ENCODE measurements at places on chromosomes 3 and 15.

DNA sequence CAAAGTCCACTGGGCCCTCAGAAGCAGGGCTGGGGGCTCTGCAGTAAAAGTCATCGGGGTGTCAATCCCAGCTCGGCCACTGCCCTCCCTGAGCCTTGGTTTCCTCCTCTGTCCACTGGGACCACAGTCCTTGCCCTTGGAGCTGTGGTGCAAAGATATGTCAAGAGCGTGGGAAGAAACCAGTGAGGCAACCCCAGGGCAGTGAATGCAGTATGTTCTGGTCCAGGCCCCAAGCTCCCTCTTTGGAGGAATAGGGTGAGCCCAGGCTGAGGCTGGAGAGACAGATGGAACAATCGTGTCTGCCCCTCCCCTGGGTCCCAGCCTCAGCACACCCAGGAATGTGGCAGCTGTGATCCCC is 779 bp downstream of the GRIP2 start:
- DNase-seq: no peak

DNA sequence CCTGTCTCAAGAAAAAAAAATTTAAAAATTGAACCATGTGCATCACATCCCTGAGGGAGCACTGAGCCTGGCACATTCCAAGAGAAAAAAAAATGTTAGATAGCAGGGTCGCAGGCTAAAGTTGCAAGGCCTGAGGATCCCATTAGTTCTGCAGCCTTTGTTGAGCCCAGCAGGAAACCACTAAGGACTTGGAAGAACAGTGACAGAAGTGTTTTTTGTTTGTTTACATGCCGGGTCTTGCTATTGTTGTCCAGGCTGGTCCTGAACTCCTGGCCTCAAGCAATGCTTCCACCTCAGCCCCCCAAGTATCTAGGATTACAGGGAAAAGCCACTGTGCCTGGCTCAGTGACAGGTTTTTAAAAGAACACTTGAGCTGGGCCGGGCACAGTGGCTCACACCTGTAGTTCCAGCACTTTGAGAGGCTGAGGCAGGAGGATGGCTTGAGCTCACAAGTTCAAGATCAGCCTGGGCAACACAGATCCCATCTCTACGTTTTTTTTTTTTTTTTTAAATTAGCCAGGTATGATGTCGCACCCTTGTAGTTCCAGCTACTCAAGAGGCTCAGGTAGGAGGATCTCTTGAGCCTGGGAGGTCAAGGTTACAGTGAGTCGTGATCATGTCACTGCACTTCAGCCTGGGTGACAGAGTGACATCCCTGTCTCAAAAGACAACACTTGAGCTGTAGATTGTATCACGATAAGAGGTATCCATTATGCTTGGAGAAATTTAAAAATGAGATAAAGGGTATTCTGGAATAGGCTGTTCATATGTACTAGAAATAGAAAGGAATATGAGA is 15.2 kb downstream of the CHAC1 start:
- no peak for DNase-seq

DNA sequence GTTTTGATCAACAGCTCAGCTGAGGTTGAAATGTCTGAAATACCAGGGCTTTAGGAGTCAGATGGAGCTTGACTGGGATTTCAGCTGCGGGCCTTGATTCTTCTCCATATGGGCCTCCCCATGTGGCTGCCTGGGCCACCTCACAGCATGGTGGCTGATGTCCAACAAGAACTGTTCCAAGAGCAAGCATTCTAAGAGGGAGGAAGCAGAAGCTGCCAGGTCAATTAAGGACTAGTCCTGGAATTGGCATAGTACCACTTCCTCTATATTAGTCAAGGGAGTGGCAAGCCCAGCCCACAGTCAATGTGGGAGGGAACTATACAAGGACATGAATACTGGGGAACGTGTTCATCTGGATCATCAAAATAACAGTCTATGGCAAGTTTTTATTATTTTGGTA is 181.7 kb upstream of the ANKRD28 start:
- DNase-seq: no peak

DNA sequence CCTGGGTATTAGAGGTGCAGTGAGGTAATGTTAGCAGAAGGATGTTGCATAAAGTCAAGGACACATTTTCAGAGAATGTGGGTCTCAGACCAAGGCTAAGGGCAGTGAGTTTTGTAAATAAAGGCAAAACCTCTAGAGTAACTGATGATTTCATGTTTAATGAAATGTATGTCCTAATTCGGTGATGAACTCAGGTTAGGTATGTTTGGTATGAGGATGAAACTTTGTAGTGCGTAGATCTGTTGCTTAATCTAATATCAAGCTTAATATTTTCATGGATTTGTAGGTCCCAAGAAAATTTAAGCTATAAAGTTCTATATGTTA is 3.6 kb downstream of the USP50 start:
- no peak for DNase-seq

- DNase-seq: no peak
Observed at GRCh38 chr3:112056451-112056929, 22.0 kb downstream of the TMPRSS7 start.

DNA sequence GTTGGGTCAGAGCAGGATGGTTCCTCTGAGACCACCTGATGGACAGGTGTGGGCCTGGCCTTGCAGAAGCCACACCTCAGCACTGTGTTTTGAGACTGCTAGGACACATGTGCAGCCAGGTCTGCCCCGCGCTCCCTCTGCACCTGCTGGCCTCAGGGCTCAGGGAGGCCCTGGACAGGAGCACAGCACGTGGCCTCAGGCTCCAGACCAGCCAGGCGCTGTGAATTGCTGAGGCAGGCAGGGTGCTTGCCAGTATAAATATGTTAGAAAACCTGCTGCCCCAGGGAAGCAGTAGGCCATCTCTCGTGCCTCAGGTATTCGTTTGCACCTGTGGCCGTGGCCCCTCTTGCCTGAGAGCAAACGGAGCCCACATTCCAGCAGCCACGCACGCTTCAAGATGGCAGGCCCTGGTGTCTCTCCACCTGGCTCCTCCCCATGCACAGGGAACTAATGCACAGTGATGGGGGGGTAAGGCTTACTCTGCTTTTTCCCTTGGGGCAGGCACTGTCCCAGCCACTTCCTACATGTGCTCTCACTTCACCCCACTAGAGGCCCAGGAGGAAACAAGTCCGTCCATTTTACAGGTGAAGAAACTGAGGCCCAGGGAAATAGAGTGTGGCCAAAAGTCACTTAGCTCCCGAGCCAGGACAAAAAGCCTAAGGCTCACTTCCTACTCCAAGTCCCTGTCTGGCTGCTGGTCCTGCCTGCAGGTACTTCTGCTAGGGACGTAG is 20.4 kb downstream of the SEC61A1 start:
- no peak for DNase-seq

GRCh38 chr3:52454938-52455282 is 494 bp upstream of the NISCH start:
- DNase-seq: no peak

GRCh38 chr3:11282250-11283138 is 10.3 kb downstream of the ATG7 start:
- no peak for DNase-seq

DNA sequence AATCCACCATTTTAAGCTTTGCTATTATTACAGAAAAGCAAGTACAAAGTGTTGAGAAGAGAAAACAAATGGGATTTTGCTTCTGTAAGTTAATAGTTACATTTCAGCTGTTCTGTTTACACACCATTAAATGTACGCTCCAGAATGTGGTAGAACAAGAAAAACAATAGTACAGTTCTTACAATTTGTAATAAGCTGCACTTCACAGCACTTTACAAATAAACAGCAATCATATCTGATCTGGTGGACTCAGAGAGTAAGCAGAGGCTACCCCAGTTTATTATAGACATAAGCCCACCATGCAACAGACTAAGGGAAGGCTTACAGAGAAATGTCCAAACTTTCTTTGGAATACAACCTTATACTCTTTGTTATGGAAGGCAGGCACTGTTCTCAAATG is 126.4 kb downstream of the OXSM start:
- no peak for DNase-seq

- no peak for DNase-seq
Observed at GRCh38 chr3:46085421-46086082, 58.3 kb upstream of the XCR1 start.

GRCh38 chr3:150278843-150279381 is 129.2 kb upstream of the TSC22D2 start:
- DNase-seq: no peak

GRCh38 chr15:58387130-58387529 is 44.7 kb upstream of the LIPC start:
- DNase-seq: no peak

GRCh38 chr15:64693134-64693533 is 82.3 kb downstream of the RBPMS2 start:
- no peak for DNase-seq

DNA sequence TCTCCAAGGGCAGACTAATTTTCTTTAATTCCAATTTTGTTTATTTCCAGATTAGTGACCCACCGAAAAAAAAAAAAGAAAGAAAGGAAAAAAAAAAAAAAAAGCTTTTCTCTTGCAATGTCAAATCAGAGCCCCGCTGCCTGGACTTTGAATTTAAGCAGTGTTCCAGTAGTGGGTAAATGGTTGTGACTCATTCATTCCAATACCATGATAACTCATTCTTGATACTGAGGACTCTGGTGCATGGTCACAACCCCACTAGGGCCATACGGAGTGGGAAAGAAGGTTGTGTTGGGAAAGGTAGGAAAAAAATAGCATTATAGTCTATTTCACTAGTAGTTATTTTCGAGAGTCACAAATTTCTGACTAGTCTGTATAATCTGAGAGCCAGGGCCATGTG is 59.1 kb upstream of the COL8A1 start:
- no peak for DNase-seq

DNA sequence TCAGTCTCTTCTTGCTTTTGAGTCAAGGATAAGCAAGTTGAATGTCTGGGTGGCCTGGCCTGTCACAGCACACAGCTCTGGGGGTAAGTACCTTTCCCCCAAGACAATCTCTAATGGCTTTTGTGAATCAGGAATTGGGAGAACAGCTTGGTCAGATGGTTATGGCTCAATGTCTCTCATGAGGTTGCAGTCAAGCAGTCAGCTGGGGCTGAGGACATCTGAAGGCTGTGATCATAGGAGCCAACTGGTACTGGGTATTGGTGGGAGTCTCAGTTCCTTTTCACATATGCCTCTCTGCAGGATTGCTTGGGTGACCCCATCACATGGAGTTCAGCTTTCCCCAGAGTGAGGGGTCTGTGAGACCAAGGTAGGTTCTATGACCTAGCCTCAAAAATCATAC is 33.0 kb upstream of the TMEM158 start:
- DNase-seq: no peak

- no peak for DNase-seq
Observed at GRCh38 chr15:98524838-98525660, 123.3 kb upstream of the IGF1R start.
